Dermis microvascular lymphatic vessel endothelial cell (primary cell): ENCODE measurements at places on chromosomes 7 and 10. TPM values are rescaled to one million over a fixed set of nuclear protein-coding genes. Genes with fewer than 3 reads are reported as not detected.

C10orf62 gene
- total RNA-seq, result not detected in 2 replicates

FAM221A gene
- total RNA-seq, result 4.3 and 5.6 TPM in 2 replicates

STEAP2 gene
- 0.13 and 0.64 TPM in 2 replicates for total RNA-seq

SNX10 gene
- 2.7 and 3.3 TPM in 2 replicates for total RNA-seq

SFTPA1 gene
- not detected in 2 replicates for total RNA-seq

RPEL1 gene
- total RNA-seq, result 0.13 TPM in 2 replicates

TMEM229A gene
- not detected in 2 replicates for total RNA-seq

C7orf33 gene
- not detected in 2 replicates for total RNA-seq

ZC3HAV1 gene
- total RNA-seq, result 27.7 and 38.3 TPM in 2 replicates

FAM25A gene
- not detected in 2 replicates for total RNA-seq

CALD1 gene
- 229 and 313 TPM in 2 replicates for total RNA-seq

ITGA8 gene
- total RNA-seq, result 1.2 and 3.5 TPM in 2 replicates

FXYD4 gene
- not detected in 2 replicates for total RNA-seq

OR13A1 gene
- not detected in 2 replicates for total RNA-seq
